Right lung (tissue), 10 donors: ENCODE measurements at places on chromosomes 1 and 21.

DNA sequence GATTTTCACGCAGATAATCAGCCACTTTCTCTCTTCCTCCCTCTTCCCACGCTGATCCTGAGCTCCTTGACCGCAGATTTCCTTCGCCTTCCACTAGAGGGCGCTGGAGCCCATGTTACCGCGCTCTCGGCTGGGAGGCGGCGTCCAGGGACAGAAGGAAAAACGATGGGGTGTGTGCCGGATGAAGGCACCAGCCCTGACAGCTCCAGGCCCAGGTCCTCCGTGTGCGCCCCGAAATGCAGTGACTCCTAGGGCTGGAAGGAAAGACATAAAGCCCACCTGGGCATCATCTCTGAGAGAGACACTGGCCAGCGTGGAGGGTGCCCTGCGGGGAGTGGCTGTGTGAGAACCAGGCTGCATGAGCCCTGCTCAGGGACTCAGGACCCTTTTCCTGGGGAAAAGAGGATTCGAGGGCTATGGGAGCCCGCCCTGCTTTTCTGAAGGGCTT, 44.9 kb upstream of the CYP2J2 start:
- DNase-seq: peak; percentile 65

DNA sequence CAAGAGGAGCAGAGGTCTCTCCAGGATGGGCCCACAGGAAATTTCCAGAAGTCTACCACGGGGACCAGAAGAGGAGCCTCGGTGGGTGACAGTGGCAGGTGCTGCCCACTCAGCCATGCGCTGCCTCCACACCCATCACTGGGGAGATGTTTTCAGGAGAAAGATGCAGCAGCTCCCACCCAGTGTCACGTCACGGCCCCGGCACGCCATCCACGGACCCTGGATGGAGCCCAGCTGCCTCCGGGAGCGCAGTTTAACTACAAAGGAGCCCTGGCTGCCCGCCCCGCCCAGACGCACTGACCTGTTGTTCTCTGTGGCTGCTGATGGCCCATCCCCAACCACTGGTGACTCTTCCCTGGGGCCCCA, 6.8 kb downstream of the TSPEAR start:
- DNase-seq: no peak

- no peak for DNase-seq
Observed at GRCh38 chr1:11364170-11364569, 91.2 kb downstream of the UBIAD1 start.

GRCh38 chr1:248858096-248858890, 592 bp downstream of the ZNF692 start:
- peak; percentile 63 for DNase-seq

DNA sequence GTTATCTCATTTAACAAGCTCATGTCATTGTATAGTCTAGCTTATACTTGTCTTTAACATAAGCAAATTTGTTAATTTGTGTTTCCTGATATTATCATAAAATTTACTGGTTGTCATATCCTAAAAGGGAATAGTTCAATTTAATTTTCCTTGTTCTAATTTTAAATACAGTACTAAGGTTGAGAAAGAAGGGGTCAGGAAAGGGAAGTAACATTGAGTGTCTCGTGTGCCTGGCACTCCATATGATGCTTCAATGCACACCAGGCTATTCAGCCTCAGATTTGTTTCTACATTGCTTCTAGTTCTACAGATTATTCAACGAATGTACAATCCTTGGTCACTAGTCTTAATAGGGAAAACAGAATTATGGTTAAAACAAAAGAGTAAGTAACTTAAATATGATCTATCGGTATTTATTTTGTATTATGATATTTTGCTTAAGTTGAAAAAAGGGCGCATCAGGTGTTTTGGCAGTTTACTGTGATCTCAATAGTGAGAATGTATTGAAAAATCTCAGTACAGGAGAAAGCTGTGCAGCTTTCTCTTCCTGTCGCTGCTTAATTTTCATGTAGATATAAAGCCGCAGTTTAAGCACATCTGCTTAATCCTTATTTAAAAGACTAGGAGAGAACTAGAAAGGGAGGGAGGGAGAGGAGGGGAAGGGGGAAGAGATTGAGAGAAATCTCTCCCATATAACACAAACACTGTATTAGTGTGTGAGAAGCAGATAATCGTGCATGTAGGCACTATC, 13.0 kb downstream of the PTPRC start:
- DNase-seq: no peak

DNA sequence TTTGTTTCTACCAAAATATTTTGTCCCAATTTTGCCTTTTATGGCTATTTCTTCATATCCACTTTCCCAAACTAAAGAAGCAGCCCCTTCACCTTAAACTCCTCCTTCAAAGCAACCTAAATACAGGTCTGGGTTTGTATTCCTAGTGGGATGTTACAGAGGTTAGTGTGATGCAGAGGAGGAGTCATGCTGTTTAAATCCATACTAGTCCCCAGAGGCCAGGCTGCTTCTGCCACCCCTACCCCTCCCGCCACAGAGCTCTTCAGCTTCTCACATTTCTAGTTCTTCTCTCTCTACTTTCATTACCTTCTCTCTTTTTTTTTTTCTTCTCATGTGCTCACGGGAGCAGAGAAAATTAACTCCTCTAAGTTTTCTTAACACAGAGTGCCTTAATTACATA, 29.3 kb downstream of the SELL start:
- DNase-seq: no peak

GRCh38 chr1:101365878-101366277, 129.1 kb downstream of the S1PR1 start:
- DNase-seq: no peak
